ENCODE measurements at places on chromosomes 11 and 22.

GRCh38 chr22:44920183-44920582 is 89.6 kb downstream of the PHF21B start:
- no peak for DNase-seq

DNA sequence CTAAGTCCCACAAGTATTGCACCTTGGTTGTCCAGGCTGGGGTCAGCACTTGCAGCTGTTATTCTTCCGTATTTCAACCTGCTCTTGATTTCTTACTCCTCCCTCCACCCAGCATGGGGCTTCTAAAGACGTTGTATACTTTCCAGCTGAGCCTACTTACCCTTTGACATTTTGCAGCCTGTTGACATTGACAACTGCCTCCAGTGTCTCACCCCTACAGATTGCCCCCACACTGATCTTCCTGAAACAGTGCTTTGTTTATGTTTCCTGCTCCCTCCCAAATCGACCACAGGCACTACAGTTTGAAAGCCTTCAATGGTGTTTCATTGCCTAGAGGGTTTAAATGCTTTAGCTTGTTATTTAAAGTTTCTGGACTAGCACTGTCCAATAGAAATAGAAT is 56.6 kb downstream of the FAM83F start:
- no peak for DNase-seq

DNA sequence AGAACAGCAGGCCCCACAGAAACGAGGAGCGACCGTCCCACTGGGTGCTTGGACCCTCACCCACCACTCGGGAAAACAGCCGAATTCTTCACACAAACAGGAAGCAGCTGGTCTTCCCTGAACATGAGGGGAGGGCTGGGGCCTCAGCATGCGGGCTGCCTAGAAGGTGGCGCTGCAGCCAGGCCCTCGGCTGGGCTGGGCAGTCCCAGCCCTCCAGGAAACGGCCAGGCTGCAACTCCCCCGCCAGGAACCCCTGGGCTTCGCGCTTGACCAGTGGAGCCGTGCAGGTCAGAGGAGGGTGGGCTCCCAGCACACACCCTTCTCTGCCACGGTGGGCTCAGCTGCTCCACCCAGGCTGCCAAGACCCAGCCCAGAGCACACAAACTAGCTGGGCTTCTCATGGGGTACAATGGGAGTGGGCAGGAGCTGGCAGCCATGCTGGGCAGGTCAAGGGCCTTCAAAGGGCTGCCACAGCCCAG is 29.6 kb downstream of the IGF2 start:
- no peak for DNase-seq

DNA sequence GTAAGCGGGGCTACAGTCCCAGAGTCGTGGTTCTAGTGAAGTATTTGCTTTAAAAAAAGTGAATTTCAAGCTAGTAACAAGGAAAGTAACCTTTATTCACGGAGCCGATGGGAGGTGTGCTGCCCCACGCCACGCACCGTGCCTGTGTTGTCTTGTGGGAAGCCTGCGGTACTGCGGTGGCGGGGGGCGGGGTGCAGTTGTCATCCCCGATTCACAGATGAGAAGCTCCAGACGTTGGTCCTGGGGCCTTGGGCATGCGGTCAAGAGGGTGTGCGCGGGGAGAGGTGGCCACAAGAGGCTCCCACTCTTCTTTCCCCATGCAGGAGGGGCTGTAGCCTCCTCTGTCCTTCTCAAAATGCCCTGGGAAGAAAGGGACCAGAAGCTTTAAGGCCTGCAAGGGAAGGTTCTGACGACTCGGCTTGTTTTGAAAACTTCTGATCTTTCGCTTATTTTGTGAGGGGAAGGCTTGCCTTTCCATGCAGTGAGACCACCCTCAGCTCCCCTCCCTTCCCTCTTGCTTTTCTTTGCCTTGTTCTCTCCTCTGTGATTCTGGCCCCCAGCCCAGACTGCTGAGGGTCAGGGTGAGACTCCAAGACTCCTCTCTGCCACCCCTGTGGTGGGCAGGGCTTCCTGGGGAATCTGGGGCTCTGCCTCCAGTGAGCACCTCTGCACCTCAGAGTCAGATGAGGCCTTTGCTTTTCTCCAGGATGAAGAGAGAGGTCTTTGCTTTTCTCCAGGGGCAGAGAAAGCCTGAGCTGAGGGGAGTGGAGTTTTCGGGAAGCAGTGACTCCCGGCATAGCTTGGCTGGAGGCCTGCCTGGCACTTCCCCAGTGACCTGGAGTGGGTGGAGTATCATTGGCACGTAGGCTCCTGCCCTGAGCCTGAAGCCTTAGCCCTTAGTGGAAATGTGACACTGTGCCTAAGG is 6.2 kb downstream of the GLB1L3 start:
- no peak for DNase-seq

DNA sequence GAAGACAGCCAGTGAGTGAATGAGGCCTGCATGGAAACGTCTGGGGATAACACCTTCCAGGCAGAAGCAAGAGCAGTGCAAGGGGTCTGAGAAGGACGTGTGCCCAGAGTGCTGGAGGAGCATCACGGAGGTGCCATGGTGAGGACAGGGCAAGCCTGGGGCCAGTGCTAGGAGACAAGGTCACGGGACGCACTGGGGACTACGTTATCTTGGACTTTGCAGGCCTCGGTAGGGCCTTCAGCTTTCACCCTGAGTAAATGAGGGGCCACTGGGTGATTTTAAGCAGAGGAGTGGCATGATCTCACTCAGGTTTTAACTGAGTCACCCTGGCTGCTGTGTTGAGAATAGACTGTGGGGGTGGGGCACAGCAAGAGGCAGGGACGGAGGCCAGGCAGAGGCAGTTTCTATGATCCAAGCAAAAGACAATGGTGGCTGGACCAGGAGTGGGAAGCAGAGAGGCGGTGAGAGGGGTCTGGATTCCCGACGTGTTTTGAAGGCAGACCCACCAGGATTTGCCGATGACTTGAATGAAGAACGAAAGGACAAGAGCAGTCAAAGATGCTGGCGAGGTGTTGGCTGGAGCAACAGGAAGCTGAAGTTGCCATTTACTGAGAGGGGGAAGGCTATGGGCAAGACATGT is 102.7 kb upstream of the PARVA start:
- DNase-seq, result no peak

GRCh38 chr22:35155403-35156025 is 89.6 kb downstream of the ISX start:
- DNase-seq, result no peak

DNA sequence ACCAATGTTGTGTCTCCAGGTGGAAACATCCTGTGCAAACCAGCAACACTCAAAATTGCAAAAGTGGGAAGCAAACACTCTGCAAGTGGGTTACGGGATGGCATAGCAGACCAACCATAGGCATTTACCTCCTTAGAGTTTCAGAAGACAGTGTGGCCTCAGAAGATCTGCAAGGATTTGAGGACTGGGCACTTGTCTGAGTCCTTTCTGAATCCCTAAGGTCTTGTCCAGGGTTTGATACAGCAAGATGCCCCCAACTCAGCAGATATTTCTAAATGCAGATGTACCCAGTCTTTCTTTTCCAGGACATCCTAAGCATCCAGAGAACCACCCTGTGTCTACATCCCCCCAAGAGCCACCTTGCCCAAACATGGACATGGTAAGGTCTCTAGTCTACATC is 51.7 kb upstream of the SHANK2 start:
- no peak for DNase-seq

- no peak for DNase-seq
Observed at GRCh38 chr22:35316751-35317150, 17.1 kb downstream of the TOM1 start.

DNA sequence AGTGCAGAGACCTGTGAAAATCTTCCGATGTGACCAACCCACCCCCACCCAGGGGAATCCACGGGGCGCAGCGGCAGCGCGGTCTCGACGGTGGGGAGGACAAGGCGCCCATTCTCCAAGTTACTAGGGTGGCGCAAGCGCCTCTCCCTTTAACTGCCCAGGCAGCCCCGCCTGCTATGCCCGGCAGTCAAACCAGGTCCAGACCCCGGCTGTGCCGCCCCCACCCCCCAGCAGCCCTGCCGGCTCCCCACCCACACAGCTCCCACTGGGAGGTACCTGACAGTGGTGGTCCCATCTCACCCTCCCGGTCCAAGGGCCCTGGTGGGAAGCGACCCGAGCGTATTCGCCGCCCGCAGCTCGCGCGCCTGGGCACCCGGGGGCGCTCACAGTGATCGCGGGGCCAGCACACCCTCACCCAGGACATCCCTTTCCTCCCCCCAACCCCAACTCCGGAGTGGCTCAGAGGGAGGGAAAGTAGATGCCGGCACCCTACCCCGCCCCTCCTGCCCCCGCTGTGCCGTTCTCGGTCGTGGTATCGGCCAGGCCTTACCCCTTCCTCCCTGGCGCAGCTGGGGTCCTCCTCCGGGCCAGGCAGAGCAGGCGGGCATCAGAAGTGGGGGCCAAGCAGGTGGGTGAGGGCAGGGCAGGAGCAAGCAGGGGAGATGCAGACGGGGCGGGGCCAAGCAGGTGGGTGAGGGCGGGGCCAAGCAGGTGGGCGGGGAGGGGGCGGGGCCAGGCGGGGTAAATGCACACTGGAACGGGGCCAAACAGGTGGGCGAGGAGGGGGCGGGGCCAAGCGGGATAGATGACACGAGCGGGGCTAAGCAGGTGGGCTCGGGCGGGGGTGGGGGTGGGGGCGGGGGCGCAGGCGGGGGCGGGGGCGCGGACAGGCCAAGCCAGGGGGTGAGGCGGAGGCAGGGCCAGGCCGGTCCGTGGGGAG is at the start of gene TRPM5:
Gene TRPM5 (minus strand): TSS at position 634 of the 940 bp plus-strand sequence. CDS start 21,478 bp downstream, outside the sequence.
- no peak for DNase-seq

GRCh38 chr22:35377735-35378134 is 3.2 kb upstream of the HMOX1 start:
- no peak for DNase-seq

DNA sequence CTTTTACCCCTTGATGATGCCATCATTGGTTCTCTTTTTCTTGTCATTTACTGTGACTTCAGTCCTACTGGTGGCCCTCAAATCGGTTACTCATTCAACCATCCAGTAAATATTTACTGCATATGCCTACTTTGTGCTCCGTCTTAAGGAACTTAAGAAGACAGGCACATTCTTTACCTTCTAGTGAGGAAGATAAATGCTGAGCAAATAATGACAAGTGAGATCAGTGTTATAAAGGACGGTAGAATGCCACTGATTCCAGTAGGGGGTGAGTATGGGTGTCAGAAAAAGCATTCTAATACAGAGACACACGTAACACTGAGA is 1.6 kb downstream of the ANKRD42 start:
- DNase-seq, result no peak

DNA sequence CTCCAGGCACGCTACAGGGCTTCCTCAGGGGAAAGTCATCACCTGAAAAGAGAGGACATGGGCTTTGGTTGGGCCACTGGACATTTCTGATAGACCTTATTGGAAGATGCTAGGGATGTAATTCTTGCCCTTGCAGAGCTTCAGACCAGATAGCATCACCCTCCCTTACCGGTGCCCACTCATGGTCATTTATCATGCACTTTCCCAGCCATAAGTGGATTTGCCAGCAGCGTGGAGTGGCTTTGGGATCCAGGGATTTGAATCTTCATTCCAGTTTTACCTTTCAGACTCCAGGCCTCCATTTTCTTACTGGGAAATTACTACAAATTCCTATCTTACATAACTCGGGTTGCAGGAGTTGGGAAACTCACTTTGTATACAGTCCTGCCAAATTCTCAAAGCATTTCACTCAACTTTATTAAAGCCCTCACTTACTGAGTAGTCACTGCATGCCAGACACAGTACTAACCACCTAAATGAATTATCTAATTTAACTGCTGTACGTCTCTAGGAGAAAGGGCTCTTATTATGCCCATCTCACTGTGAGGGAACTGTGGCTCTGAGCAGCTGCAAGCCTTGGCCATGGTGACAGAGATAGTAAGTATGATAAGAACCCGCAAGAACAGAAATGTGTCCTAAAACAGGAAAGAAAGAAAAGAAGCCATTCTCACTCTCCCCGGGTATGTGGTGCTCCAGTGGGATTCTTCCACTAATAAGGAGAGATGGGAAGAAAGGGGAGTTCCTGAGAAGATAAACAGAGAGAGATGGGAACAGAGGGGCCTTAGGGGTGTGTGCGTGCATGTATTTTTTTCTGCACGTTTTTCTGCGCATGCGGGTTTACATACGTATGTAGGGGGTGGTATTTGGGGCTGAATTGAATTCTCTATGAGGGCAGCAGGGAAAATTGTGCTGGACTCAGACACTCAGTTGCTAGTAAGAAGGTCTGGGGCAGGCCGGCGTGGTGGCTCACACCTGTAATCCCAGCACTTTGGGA is 9.7 kb downstream of the CHRM1 start:
- DNase-seq, result no peak

- DNase-seq, result no peak
Observed at GRCh38 chr11:78318321-78319114, 99.1 kb downstream of the GAB2 start.

GRCh38 chr11:16312233-16312765 is 44.0 kb downstream of the SOX6 start:
- no peak for DNase-seq

DNA sequence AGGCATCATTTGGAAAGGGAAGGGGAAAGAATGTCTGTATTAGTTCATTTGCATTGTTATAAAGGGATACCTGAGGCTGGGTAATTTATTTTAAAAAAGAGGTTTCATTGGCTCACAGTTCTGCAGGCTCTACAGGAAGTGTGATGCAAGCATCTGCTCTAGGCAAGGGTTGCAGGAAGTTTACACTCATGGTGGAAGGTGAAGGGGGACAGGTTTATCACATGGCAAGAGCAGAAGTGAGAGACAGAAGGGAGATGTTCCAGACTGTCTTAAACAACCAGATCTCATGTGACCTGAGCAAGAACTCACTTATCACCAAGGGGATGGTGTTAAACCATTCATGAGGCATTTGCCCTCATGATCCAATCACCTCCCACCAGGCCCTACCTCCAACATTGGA is 90.6 kb downstream of the CCDC83 start:
- no peak for DNase-seq

DNA sequence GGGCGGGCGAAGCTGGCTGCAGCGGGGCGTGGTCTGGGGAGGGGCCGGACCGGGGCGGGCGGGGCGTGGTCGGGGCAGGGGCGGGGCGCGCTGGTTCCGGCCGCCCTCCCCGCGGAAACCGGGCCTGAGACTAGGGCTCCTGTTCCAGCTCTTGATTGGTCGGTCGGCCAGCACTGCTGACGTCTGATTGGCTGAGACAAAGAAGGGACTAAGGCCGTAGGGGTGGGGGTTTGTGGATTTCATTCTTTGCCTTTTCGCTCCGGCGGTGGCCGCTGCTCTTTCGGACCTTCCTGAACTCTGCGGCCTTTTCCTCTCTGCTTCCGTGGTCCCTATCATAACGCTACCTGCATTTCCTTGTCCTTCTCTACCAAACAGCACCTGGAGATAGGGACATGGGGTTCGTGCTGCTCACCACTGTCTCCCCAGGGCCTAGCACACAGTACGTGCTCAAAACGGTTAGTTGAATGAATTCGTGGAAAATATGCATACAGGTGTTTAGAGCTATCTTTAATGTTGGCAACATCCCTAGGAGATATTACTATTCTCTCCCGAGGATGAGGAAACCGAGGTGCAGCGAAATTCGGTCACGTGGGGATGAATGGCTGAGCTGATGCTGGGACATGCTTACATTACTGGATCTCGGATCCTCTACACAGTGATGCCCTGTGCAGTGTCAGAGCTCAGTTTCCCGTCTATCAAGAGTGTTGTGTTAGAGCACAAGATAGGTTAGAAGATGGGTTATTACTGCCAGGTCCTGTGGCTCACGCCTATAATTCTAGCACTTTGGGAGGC is 62.8 kb downstream of the NFAM1 start:
- DNase-seq, result peak; percentile 60

GRCh38 chr11:127789927-127790326 is 789.4 kb upstream of the KIRREL3 start:
- DNase-seq, result no peak

GRCh38 chr11:9609841-9610240 is 36.4 kb downstream of the WEE1 start:
- no peak for DNase-seq

- no peak for DNase-seq
Observed at GRCh38 chr22:32444068-32444467, 20.2 kb downstream of the BPIFC start.

- DNase-seq, result no peak
Observed at GRCh38 chr11:93288767-93289166, 41.8 kb upstream of the DEUP1 start.

Data from GOT3 (cell line).